ENCODE measurements at places on chromosomes 5 and 9. TPM values are rescaled to one million over a fixed set of nuclear protein-coding genes. Genes with fewer than 3 reads are reported as not detected.

DNA sequence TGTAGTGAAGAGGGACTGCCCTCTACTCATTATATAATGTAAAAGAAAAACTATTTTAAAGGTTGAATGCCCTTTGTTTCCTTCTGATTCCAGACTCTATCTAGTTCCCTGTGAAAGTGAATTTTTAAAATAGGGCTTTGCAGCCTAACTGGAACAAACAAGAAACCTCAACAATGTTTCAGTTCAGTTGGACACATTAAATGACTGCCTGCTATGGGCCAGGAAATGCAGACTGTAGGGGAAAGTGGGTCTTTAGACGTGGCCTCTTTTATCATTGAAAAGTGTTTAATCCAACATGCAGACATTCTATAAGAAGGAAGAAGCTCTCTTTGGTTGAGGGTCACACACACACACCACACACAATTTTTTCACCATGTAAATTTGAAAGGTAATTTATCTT is 289.1 kb downstream of the ICE1 start:
- H3K4me3 ChIP-seq: no peak overlapping the region
- no peaks in the 10 kb centered on the region for H3K27me3 ChIP-seq
- H3K36me3 ChIP-seq: no peaks in the 10 kb centered on the region
- no peaks in the 10 kb centered on the region for H3K4me1 ChIP-seq
- no peak overlapping the region for H3K27ac ChIP-seq

DNA sequence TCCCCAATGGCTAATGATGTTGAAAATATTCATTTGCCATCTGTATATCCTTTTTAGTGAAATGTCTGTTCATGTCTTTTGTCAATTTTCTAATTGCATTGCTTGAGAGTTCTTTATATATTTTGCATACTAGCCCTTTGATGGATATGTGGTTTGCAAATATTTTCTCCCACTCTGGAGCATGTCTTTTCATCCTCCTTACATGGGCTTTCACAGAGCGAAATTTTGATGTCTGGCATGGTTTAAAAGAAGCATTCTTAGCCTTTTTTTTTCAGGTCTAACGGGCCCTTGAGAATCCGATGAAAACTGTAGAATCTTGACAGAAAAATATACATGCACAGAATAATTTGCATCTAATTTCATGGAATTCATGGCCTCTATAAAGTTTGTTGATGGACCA is 44.7 kb downstream of the ARHGEF28 start:
- no peaks in the 10 kb centered on the region for H3K27me3 ChIP-seq
- H3K27ac ChIP-seq: no peak overlapping the region
- DNase-seq: no peak
- H3K4me1 ChIP-seq: peaks cover 9% of the 10 kb centered on the region
- H3K36me3 ChIP-seq: no peaks in the 10 kb centered on the region
- H3K4me3 ChIP-seq: no peak overlapping the region

PCDHB5 gene
- 2.3 TPM for total RNA-seq

ANKRD18A gene
- 2.6 TPM for total RNA-seq

GRCh38 chr9:96524764-96525163 is 74.8 kb downstream of the HABP4 start:
- no peak overlapping the region for H3K4me3 ChIP-seq
- H3K4me1 ChIP-seq: peaks cover 14% of the 10 kb centered on the region
- no peak overlapping the region for H3K27ac ChIP-seq
- H3K27me3 ChIP-seq: no peaks in the 10 kb centered on the region

DNA sequence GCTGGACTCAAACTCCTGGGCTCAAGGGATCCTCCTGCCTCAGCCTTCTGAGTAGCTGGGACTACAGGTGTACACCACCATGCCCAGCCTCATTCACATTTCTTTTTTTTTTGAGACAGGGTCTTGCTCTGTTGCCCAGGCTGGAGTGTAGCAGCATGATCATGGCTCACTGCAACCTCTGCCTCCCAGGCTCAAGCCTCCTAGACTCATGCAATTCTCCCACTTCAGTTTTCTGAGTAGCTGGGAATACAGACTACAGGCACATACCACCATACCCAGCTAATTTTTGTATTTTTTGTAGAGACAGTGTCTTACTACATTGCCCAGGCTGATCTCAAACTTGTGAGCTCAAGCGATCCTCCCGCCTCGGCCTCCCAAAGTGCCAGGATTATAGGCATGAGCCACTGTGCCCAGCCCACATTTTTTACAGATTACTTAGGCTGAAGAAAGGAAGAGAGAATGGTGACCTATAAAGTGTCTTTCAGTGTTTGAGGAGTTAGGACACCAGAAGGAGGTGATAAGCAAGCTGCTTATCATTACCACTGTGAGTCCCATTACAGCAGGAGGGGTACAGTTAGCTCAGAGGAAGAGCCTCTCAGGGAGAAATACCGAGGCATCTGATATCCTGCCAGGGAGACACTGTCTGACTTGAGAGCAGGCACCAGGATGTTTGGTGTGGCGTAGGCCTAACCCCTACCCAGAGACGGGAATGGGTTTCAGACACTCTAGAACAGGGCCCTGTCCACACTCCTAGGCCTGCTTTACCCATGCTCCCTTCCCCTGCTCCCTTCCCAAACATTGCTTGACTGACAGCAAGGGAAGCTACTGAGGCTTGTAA is 9.7 kb downstream of the FAXDC2 start:
- H3K27ac ChIP-seq: no peak overlapping the region
- H3K4me3 ChIP-seq: no peak overlapping the region
- H3K36me3 ChIP-seq: peaks cover 30% of the 10 kb centered on the region
- H3K27me3 ChIP-seq: no peaks in the 10 kb centered on the region

Data from left ventricle myocardium inferior (tissue), 1 donor.